ENCODE measurements at places on chromosomes 13 and 19.

DNA sequence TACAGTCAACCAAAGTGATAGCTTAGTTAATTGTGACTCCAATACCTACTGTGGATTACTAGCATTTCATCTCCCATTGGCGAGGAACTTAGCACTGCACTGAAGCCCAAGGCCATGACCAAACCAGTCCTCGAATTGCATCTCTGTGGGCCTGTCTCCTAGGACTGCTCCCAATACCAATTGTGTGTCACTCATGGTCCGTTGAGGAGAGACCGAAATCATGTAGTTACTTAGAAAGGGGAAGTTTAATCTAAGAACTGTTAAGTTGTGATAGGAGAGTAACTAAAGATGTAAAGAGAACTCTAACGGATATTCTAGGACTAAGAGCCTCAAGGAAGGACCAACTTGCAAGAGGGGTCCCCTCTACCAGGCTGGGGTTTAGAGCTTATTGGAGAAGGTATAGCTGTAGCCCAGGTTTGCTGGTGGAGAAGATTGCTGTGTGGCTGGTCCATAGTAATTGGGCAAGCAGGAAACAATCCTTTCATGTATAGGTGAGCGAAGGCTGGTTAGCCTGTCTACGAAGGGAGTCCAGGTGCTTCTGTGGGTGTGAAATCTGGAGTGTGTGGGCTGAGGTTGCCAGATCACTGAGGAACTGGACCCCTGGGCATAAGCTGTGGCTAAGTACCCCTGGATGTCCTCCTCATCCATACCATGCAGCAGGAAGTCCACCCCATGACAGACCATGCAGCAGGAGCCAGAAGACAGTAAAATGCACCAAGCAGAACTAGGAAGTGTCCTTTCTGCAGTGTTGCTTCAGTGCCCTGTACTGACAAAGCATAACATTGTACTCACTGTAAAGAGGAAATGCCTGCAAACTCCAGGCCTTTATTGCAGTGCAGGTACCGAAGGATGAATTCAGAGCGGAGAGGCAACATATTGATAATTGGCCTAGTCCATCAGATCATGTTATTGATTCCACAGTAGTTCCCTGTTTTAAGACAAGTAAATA is 30.8 kb downstream of the DNAJC3 start:
- no peak for DNase-seq

GRCh38 chr13:100512422-100512821 is 76.2 kb downstream of the GGACT start:
- DNase-seq = peak; percentile 21

- no peak for DNase-seq
Observed at GRCh38 chr13:95604556-95604915, 40.0 kb downstream of the DZIP1 start.

GRCh38 chr13:74246487-74246886 is 112.3 kb upstream of the KLF12 start:
- peak; percentile 22 for DNase-seq

- DNase-seq = no peak
Observed at GRCh38 chr13:39682310-39682709, 26.8 kb downstream of the COG6 start.

DNA sequence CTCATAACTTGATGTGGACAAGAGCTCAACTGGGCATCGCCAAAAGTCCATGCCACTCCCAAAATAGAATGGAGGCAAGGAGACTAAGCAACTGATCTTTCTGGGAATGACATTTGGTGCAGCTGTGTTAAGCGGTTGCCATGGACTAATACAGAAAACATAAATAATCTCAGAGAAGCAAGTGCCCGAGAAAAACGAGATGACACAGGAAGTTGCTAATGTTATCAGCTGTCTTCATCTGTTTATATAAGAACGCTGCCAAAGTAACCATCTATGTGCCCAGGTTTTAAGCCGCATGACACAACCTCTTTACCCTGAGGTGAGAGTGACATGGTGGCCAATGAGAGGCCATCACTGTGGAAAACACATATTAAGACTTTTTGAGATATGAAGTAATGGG is 54.9 kb upstream of the SACS start:
- peak; percentile 92 for DNase-seq

DNA sequence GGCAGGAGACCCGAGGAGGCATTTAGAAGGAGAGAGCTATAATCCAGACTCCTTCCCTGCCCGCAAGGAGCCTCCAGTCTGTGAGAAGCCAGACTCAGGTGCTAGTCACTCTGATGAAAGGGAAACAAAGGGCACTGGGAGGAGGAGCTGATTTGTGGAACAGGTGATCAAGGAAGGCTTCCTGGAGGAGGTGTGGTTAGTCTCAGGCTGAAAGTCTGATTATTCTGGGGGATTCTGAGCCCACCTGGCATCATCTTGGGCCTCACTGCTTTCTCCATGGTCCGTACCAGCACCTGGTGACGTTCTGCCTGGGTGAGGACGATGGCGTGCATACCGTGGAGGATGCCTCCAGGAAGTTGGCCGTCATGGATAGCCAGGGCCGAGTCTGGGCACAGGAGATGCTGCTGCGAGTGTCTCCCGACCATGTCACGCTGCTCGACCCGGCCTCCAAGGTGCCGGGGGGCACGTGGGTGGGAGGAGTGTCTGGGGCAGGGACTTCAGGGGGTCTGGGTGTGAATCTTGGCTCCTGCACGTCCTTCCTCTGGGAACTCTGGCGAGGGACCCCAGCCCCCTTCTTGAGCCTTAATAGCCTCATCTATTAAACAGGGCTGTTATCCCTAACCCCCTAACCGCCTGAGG is 3.9 kb downstream of the EPS8L1 start:
- no peak for DNase-seq

DNA sequence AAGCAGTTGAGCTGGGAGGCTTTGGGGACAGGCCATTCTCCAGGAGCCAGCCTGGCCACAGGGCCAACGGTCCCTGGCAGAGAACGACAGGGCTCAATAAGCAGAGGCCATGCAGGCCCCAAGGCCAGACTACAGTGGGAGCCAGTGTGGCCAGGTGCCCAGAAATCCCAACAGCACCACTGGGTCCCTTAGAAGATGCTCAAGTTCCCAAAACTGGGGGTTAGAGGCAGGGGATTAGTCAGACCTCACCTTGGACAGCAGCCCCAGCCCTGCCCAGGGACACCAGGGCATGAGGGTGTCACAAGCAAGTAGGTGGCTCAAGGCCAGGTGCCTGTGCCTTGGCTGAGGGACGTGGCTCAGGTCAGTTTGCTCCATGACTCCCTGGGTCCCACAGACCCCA is 12.8 kb downstream of the SCGB2B2 start:
- DNase-seq = no peak

DNA sequence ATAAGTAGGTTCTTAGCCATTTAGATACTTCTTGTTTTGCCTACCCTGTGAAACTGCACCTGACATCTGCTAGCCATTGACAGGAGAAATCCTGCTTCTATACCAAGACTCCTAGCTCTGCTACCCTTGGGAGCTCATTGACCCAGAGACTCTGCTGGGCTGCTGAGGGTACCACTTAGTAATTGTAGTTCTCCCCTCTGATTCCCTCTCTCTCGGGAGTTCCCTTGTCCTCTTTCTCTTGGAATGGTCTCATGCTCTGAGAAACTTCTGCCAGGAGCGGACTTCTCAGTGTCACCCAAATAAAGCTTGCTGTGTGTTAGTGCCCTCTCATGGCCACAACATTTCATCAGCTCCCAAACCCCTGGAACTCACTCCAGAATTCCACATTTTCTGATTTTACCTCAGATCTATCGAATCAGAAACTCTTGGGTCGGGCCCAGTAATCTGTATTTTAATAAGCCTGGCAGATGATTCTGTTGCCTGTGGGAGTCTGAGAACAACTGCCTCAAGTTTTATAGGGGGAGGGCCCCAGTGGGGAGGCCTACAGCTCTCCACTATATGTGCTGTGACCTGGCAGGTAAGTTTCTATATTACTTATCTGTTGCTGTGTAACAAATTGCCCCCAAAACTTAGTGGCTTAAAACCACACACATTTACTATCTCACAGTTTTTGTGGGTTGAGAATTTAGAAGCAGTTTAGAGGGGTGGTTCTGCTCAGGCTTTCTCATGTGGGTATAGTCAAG is 221.1 kb downstream of the TDRD3 start:
- peak; percentile 26 for DNase-seq

GRCh38 chr13:106003651-106004050 is 531.8 kb downstream of the EFNB2 start:
- DNase-seq = no peak

GRCh38 chr13:90826688-90827087 is 520.8 kb upstream of the MIR17HG start:
- DNase-seq = no peak

- peak; percentile 6 for DNase-seq
Observed at GRCh38 chr13:44012910-44013757, 133.4 kb downstream of the LACC1 start.
